ENCODE measurements at places on chromosomes 16 and 17.

GRCh38 chr16:87216148-87216840 is 100.9 kb downstream of the C16orf95 start:
- DNase-seq: no peak

DNA sequence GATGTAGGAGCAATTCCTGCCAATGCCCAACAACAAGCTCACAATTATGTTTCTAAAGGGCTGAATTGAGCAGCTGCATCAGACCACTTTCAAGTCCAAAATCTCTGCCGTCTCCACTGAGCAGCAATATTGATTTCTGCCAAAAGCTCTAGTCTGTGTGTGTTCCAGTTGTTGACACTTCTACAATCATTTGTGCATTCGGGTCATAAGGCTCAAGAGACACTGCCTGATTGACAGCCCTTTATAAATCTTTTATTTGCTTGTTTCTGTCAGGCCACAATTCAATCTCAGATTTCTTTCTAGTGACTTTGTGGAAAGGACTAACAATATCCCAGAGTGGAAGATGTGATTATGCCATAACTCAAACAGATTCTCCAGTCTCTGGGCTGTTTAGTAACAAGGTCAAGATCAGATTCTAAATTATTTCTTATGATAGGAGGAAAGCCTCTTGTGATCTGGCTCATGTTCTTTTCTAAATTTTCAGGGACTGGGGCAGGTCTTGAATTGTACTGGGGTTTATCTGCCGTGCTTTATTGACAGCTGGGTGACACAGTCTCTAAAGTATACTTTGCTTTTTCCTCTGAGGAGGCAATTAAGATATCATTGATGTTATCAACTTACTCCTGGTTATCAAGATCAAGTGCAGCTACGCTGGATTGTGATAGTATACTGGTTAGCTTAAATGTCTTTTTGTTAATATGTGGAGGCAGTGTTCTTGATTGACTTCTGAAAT is 377.1 kb downstream of the CNTNAP4 start:
- DNase-seq: no peak

GRCh38 chr17:50817838-50818237 is 17.5 kb upstream of the WFIKKN2 start:
- DNase-seq: no peak

DNA sequence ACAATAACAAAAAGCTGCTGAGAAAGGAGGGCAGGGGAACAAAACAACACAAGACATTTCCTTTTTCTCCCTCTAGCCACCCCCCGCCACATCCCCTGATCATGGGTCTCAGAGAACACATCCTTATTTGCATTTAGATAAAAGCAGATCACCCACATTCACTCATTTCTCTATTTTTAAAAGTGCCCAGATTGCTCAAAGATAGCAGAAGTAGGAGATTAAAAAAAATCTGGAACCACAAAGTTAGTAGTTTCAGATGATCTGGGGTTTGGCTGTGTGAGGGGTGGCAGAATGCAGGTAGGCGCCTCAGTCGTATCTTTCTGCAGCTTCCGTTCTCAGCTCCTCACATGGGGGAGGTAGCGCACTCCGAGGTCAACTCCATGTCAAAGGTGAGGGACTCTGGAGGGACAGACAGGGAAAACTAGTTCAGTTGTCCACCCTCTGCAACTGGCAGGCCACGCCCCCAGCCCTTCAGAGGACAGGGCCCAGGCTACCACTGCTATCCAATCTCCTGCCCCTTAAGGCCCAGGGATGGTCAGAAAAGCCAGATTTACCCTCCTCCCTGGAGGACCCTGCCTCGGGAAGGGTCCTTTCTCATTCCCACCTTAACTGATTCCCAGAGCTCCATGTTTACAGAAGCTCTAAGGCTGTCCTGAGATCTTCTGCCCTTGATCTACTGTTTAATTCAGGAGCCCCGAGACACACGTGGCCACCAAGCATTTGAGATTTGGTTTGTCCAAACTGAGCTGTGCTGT is 27.3 kb downstream of the STAT5A start:
- no peak for DNase-seq

GRCh38 chr17:60514053-60514452 is 12.0 kb downstream of the APPBP2 start:
- DNase-seq: no peak
